AG20443 (cell line): ENCODE measurements at places on chromosomes 6 and 20.

DNA sequence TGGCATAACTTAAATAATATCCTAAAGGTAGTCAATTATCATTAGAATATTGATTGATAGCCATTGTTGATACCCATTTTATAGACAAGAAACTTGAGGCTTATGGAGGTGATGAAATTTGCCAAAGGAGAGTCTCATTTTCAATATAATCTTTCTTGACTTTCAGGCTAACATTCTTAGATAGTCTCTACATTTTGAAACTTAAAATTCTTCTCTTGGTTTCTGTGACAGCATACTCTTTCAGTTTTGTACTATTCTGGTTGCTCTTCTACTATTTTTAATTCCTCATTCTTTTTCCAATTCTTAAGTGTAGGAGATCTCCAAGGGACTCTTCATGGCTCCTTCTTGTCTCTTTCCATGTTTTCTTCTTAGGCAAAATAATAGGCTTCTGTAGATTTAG is 3.7 kb upstream of the SH3BGRL2 start:
- no peak for DNase-seq

DNA sequence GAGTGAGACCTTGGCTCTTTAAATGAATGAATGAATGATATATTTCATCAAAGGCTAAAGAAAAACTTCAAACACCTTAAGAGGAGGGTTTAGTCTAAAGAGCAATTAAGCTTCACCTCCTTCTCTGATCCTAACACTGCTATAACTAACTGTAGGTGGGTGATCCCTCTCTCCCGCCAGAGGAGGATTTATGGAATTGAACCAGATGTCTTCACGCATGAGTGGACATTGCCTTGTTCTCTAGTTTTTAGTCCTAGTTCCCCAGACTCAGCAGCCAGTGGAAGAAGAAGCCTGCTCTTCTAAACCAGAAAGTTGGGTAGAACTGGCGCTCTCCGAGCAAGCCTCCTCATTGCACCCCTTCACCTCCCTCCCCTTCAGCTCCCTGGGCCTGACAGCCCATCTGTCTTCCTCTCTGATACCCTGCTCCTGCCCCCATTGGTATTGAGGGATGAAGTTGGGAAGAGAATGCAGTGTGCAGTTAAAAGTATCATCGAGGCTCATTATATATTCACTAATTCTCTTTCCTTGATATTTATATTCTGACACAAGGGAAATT is 142.7 kb downstream of the ARID1B start:
- DNase-seq: no peak

DNA sequence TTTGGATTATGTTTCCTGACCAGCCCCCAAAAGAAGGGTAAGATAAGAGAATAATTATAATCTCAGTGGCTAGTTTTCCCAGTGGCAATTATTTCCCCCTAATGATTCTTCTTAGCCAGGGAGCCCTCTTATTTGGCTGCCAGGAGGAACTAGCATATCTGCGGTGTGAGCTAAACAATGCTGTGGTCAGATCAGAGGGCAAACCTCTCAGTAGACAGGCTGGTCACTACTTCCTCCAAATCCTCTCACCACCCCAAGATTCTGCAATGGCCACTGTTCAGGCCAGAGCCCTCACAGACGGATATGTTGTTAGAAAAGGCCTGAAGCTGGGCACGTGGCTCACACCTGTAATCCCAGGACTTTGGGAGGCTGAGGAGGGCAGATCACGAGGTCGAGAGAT is 273.4 kb upstream of the SASH1 start:
- no peak for DNase-seq

GRCh38 chr6:110183292-110183885 is 3.2 kb downstream of the CDC40 start:
- DNase-seq: no peak

DNA sequence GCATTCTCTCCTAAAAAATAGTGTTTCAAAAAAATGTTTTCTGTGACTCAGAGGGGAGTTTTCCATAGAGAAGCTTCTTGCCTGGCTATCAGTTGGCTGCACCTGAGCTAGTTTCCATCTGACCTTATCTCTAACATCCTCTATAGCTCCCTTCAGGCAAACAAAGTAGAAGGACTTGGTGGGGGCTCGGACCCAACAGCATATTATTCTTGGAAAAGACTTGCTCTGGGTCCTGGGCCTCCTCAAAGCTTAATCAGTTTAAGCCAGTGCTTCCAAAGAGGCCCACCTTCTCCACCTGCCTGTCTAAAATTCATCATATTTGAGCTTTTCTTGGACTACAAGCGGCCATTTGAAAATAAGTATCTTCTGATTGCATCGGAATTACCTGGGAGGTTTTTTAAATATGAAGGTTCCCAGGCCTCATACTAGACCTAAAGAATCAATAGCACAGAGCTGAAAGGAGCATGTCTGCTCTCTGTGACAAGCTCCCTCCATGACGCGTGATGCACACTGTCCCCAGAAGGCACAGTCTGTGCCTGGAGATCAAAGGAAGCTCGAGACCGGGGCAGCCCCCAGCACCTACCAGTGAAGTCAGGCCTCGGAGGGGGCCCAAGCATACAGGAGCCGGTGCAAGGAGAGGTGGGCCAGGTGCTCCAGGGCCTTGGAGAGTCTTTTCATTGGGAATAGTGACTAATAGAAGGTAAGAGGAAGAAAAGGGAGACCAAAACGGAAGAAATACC is 80.6 kb upstream of the HIVEP1 start:
- no peak for DNase-seq

DNA sequence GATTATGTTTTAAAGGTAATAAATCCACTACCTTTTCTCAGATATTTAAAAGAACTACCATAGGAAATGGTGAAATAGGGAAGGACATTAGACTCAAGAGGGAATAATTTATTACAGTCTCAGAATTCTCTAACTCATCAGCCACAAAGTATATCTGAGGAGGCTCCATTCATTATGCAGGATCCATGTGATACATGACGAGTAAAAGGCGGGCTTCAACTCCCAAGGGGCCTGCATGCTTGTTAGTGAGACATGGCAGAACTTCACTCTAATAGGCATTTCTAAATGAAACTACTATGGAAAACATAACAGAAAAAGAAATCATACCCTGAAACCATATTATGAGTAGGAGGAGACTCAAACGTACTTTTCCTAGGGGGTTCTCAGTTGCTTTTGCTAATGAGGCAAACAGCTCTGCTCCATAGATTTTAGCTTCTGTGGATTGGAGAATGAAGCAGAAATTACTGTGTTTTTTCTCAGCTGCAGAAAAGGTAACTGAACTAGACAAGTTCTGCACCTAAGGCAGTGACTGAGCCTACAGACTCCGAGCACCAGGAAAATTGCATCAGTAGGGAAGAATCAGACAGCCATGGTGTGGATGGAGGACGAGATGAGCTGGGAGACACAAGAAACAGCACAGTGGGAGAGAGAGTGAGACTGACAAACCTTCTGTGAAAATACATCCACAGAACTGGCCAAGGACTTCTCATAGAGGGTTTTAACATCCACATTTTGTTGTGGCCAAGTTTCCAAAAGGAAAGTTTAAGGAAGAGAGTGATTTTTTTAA is 254.6 kb upstream of the PRDM1 start:
- no peak for DNase-seq

DNA sequence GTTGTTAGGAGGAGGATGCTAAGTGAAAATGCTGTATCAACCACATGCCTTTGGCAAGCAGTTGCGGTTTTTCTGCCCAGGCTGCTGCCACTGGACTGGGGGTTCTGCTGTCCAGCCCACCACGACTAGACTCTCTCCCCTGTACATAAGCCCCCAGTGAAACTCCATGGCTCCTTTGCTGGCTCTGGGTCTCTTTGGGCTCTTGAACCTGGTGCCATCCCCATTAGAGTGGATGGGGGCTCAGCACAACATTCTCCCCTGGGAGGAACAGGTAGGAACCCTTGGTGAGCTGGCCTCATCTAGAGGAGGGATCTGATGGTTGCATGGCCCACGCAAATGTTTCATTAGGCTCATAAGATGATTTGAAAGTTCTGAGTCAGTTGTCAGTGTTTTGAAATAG is 204.8 kb upstream of the KCNG1 start:
- no peak for DNase-seq

DNA sequence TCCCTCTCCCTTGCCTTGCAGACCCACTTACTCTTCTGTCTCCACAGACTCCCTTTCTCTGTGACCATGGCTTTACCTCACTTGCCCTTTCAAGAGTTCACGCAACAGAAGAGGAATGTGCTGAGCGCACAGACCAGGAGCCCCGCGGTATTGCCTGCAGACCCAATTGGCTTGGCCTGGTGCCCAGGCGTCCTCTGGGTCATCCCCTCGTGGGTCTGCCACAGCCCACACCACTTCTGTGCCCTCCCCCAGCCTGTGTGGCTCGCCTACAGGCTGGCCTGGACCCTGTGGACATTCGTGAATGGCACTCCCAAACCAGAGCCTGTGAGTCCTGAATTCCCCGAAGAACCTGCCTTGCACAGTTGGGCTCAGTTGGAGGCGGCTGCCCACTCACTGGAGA is 15.3 kb upstream of the NINL start:
- no peak for DNase-seq

DNA sequence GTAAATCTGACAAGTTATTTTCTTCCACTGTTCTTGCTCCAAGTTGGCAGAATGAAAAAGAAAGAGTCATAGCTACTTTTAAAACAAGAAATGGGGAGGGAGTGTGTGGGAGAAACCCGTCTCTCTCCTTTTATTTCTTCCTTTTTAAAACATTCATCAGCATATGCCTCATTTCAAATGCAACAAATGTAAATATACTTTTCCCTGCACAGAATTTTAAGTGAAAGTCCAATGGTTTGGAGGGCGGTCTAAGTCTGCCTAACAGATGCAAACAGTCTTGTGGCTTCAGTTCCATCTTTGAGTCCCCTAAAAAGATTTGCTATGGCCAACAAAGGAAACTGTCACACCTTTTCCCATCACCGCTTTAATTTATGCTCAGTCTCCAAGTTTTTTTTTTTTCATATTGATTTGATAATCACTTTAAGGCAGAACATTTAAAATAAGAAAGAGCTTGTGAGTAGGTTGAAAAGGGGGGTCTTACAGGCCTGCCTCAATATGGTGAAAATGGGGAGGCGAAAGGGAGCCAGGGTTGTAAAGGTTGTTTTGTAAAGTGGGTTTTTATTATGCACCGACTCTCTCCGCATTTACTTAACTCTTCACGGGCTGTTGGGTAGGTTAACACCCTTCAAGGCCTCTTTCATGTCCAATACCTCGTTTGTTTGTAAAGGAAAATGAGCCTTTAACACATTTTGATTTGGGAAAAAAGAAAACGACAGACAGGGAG is 4.6 kb downstream of the TFAP2D start:
- no peak for DNase-seq

DNA sequence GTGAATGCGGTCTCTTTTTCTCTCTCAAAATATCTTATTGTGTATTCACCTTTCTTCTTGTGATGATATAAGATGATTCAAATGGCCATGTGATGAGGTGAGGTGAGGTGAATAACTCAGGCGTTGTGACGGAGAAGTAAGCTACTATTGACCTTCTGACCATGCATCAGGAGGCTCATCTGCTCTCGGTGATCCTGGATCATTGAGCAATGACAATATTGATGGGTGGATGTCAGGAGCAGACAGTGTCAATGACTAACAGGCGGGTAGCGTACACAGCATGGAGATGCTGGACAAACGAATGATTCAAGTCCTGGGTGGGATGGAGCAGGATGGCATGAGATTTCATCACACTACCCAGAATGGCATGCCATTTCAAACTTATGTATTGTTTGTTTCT is 119.6 kb downstream of the PXDC1 start:
- DNase-seq: no peak

GRCh38 chr6:141482796-141483597 is 649.7 kb upstream of the GJE1 start:
- no peak for DNase-seq

- no peak for DNase-seq
These were observed 561 bp downstream of the IL22RA2 start for GRCh38 chr6:137172734-137173431.

GRCh38 chr6:33634946-33635345 is 13.8 kb downstream of the ITPR3 start:
- DNase-seq: no peak

- DNase-seq: no peak
These were observed 35.1 kb upstream of the FUCA2 start for GRCh38 chr6:143546599-143546998.

DNA sequence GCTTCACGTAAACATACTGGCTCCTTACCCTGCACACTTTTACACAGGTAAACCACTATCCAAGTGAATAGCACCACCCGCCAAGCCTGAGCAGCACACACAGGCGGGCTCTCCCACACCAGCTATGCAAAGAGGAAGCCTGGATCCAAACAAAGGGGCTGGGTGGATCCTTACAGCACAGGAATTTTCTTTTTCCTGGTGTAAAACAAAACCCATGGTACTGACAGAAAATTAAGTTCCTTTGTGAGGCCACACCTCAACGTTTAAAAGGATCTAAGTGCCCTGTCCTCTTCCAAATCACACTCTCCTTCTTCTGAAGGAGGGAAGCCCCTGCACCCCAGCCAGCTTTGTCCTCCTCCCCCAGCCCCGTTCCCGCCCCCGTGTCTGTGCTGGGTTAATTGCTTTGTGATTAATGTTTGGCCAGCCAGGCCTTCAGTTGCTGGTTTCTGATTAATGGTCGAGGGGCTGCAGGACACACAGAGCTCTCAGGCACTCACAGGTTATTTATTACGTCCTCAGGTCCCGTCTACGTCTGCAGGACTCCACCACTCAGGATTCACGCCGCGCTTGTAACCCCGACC is 6.1 kb downstream of the DACT2 start:
- no peak for DNase-seq

GRCh38 chr6:158662954-158663624 is 13.2 kb downstream of the SYTL3 start:
- DNase-seq: peak; percentile 26

- DNase-seq: no peak
These were observed 10.7 kb upstream of the SLC17A1 start for GRCh38 chr6:25842526-25842925.
